ENCODE measurements at places on chromosomes 1 and 21.

DNA sequence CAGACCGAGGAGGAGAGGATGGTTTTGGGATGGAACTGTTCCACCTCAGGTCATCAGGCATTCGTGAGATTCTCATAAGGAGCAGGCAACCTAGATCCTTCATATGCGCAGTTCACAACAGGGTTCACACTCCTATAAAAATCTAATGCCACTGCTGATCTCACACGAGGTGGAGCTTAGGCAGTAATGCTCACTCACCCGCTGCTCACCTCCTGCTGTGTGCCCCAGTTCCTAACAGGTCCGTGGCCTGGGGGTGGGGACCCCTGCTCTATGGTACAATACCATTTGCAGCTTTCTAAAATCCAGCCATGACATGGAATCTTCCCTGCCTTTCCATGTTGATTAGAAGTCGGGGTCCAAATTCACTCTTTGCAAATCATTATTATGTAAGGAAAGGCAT, 72.1 kb downstream of the TGFBR3 start:
- no peak for DNase-seq

- no peak for DNase-seq
These were observed 299.6 kb upstream of the NCAM2 start for GRCh38 chr21:20698585-20698984.

DNA sequence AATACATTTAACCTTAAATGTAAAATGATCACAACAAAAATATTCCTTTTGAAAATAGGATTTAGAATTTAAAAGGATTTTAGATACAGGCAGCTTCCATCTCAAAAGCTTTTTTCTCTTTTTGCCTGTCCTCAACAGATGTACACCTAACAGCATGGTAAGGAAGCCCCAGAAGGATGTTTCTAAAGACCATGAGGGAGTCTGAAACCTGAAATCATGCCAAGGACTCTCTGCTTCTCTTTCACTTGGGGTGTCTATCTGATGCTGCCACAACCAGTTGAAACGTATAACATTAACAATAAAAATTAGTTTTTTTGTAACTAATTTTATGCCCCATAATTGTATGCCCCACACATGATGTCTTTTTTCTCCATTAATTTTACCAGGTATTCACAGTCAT, 5.4 kb upstream of the ZNF281 start:
- DNase-seq: no peak

GRCh38 chr1:112887599-112888283, 68.3 kb downstream of the SLC16A1 start:
- no peak for DNase-seq

DNA sequence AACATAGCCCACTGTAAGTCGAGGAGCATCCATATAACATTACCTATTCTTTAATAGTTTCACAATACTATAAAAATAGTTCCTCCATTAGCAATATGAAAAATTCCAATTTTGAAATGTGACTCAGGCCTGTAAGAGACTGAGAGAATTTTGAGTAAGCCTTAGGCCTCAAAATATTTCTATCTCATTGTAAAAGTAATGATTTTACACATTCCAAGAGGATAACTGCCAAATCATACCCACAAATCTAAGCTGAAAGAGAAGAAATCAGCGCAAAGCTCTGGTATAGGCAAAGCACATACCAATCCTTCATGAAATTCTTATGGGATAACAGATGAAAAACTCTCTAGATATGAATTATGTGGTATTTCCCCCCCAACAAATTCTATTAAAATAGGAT, 144.1 kb downstream of the CDC42BPA start:
- DNase-seq: no peak

DNA sequence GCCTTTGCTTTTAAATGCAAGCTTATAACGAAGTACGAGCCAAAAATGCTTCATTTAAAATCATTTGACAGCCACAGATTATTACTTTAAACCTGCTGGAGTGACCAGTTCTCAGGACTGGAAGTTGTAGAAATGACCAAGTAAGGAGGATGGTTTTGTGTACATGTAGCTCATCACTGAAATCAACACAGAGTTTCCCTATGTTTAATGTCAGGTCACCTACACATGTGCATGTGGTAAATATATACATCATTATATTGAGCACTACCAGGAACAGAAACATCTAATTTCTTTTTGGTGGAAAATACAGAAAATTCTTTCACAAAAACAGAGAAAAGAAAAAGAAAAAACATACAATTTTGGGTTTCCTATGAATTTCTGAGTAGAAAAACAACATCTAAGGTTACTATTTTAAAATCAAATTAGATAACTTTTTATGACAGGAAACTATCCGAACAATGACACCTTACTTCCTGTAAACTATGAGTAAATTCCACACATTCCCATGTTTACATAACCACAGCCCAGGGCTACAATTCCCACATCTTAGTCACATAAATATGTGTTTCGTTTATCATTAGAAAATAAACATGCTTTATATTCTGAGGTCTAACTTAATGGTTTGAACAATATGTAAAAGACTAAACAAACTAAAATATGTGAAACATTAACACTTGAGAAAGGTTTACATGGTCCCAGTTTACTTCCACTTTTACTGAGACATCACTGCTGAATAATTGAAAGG, 73.6 kb downstream of the ZNF281 start:
- DNase-seq: no peak

- peak; percentile 74 for DNase-seq
These were observed 118.0 kb downstream of the AJAP1 start for GRCh38 chr1:4772294-4773010.

- no peak for DNase-seq
These were observed 150.9 kb downstream of the KCNJ6 start for GRCh38 chr21:37765221-37765900.

- no peak for DNase-seq
These were observed 36.6 kb downstream of the OLFM3 start for GRCh38 chr1:101960142-101960541.

DNA sequence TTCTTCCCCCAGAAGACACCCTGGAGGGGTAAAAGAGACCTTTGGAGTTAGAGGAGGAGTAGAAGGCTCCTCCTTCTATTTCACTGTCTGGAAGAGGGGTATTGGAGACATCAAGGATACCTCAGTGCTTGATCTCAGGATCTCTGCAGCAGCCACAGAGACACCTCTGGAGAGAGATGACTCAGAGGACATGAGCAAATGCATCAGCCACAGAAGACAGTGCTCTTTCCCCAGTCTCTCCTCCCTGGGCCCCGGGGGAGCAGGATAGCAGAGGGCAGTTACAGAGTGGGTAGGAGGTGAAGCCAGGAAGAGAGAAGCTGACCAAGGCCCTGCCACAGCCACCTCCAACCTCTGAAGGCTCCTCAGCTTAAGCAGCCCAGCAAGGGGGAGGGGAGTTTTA, 15.3 kb upstream of the TEDDM1 start:
- no peak for DNase-seq

DNA sequence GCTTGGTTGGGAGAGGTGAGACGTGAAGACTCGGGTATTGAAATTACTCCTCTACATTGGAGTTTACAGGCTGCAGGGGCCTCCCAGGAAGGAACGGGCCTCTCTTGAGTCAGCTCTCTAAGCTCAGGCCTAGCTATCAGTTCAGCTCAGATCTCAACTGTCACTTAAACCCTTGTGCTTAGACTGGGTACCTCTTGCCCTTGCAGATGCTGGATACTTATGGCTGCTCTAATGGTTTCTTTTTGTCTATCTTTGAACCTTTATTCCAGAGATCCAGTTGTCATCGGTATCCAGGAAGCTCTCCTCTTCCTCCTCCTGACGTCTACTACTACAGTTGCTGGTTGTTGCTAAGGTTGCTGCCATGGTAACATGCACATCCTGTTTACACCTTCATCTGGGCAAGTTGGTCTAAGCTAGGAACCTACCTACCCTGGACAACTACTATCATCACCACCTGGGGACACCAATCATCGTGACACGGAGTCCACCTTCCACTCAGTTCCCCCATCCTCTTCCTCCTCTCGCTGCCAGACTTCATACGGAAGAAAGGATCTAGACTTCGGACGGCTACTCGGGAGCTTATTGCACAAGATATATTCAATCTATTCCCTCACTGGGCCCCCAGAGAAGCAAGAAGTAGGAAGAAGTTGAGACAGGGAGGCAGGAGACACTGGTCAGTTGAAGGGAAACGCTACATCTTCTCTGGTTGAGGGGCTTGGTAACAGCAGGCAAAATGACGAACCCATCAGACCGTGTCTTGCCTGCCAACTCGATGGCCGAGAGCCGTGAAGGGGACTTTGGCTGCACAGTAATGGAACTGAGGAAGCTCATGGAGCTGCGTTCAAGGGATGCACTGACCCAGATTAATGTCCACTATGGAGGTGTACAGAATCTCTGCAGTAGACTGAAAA, 56.1 kb downstream of the ATP2B4 start:
- DNase-seq: no peak

GRCh38 chr1:156887317-156887716, 6.2 kb upstream of the PEAR1 start:
- DNase-seq: no peak

GRCh38 chr1:181327796-181328195, 155.5 kb upstream of the CACNA1E start:
- no peak for DNase-seq

GRCh38 chr1:169945181-169945580, 51.5 kb upstream of the SCYL3 start:
- no peak for DNase-seq

DNA sequence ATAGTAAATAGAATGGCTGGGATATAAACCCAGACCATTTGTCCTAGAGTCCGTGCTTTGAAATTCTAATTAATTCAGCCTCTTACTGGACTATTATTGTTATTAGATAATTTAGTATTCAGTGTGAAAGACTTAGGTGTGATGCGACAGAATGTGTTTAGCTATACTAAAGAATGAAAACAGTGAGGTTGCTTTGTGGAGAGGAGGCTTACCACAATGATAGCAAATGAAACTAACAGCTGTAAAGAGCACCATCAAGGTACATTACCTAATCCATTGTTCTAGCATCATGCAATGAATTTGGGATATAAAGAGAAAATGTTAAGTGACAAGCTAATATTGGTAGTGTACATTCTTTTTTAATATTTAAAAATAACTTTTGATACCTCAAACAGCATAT, 911.1 kb downstream of the KCNT2 start:
- DNase-seq: no peak

GRCh38 chr1:226640321-226641136, 92.0 kb downstream of the STUM start:
- DNase-seq: no peak

- DNase-seq: no peak
These were observed 616 bp downstream of the TAF12 start for GRCh38 chr1:28642056-28642846.

DNA sequence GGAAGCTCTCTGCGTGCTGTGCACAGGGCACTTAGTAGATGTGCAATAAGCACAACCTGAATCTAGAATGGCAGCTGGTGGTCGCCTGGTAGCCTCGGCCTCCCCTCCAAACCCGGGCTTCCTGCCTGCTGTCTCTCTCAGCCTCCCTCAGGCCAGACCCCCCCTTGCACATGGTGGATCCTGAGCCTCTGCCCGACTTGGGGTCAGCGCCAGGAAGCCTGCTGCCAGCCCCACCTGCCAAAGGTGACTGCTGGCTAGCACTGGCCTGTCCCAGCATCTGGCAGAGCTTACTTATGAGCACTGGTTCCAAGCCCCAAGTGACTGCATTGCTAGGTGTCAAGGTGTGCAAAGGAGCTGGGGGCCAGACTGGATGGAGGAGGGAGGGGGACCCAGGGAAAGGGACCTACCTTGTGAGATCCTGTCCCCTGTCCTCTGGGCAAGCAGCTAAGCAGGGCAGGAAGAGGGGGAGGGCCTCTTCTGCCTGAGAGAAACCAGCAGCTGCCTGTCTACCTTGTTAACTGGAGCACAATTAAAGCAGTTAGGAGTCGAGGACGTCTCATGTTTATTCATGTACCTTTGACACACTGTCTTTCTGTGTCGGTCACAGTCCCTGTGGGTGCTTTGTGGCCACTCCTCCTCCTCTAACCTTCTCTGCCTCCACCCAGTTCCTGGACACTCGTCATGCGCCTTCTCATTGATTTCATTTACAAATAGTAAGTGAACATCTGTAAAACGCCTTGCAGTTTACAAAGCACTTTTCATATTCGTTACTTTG, 100.9 kb downstream of the DDX20 start:
- DNase-seq: no peak

DNA sequence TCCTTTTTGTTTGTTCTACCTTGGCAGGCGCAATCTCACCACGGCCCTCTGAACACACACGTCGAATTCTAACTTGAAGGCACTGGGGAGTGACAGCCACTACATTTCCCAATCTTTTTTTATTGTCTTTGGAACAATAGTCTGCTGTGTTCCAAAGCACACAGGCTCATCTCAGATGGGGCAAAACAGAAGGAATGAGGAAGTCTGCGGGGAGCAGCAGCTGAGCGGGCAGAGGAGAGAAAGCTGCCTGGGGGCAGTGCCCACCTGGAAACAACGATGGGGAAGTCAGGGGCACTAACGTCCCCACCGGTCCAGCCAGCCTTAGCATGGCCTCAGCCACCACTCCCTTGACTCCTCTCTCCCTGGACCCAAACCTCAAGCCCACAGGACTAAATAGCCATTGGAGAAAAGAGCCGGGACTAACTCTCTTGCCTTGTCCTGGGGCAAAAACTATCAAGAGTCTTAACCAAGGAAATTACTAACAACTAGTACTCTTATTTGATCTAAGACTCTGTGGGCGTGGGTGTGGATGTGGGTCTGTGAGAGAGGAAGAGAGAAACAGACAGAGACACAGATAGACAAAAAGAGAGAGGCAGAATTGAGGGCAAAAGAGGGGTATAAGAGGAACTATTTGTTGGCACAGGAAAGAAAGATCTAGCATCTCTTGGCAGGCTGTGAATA, 34.2 kb downstream of the SYF2 start:
- no peak for DNase-seq

DNA sequence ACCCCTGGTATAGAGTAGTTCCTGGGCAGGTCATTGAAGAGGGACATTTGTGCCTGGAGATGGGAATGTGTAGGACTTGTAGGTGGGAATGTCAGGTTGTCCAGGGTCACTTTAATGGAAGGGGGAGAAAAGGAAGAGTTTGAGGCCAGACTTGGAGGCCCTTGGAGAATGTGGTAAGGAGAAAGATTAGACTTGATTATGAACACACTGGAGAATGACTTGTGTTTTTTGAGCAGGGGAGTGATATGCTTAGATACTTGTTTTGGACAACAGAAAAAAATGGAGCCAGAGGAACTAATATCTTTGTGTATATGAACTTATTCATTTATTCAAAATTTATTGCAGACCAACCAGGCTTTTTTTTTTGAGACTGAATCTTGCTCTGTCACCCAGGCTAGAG, 17.9 kb downstream of the ELAPOR1 start:
- no peak for DNase-seq

- DNase-seq: no peak
These were observed 79.8 kb upstream of the HAO2 start for GRCh38 chr1:119288751-119289150.

GRCh38 chr1:164668491-164669400, 109.8 kb downstream of the PBX1 start:
- DNase-seq: no peak
